CD4-positive, alpha-beta T cell treated with Interferon alpha-2 for 1 hour (primary cell): ENCODE measurements at places on chromosomes 4 and X.

- DNase-seq = no peak
Measured at GRCh38 chrX:65241059-65241721, 264.9 kb upstream of the ZC4H2 start.

GRCh38 chr4:181146051-181146450 lies 1097.2 kb upstream of the TENM3 start:
- no peak for DNase-seq

- DNase-seq = no peak
Measured at GRCh38 chr4:85826060-85826678, 351.2 kb downstream of the ARHGAP24 start.

GRCh38 chr4:7674706-7675105 lies 240.0 kb upstream of the PSAPL1 start:
- no peak for DNase-seq

DNA sequence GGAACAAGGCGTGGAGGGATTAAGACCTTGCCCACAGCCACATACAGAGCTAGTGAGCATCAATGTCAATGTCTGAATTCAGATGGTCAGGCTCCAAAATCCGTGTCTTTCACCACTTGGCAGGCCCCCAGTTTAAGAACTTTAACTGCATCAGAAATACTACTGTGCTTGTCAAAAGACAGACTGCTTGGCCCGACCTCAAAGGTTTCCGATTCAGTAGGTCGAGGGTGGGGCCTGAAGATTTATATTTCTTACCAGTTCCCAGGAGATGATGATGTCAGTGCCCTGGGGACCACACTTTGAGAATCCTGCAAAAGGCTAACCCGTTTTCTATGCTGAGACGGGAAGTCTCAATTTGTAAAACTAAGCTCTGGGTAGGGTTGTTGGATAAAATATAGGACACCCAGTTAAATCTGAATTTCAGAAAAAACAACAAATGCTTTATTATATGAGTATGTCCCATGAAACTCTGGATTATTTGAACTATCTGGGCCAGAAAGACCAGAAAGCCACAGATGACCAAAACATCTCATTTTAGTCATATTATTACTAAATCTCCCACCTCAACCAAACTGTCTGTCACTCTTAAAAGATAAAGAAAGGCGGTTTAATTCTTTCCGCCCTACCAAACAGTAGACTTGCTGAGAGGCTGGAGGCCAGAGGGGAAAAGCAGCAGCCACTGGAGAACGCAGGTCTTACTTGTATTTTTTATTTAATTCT lies 42.7 kb downstream of the GATB start:
- DNase-seq = no peak

- DNase-seq = no peak
Measured at GRCh38 chrX:150062292-150063137, 124.2 kb upstream of the EOLA2 start.

GRCh38 chr4:86837691-86838503 lies 11.3 kb downstream of the SLC10A6 start:
- no peak for DNase-seq

GRCh38 chrX:51694254-51694653 lies 11.6 kb upstream of the CENPVL2 start:
- no peak for DNase-seq

- no peak for DNase-seq
Measured at GRCh38 chr4:107349266-107349665, 313.2 kb upstream of the DKK2 start.

GRCh38 chr4:123748806-123749205 lies 352.2 kb downstream of the SPRY1 start:
- no peak for DNase-seq

DNA sequence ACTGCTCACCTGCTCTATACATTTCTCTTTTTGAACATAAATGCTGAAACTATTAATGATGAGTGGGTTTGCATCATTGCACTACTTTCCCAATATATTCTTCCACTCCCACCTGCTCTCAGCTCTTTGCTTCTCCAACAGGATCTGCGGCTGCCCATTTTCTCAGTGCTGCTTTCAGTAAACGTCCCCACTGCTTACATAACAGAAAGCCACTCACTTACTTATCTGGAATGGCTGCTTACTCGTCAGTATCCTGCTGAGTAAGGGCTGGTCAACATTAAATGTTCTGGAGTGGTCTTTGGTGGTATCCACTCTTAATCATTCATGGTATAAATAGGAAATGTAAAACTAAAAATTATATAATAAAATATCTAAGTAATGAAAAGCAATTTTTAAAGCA lies 112.8 kb upstream of the HPF1 start:
- no peak for DNase-seq
